ENCODE measurements at places on chromosomes 13 and 19.

- no peak for DNase-seq
Measured at GRCh38 chr13:73168226-73168952, 109.6 kb downstream of the KLF5 start.

DNA sequence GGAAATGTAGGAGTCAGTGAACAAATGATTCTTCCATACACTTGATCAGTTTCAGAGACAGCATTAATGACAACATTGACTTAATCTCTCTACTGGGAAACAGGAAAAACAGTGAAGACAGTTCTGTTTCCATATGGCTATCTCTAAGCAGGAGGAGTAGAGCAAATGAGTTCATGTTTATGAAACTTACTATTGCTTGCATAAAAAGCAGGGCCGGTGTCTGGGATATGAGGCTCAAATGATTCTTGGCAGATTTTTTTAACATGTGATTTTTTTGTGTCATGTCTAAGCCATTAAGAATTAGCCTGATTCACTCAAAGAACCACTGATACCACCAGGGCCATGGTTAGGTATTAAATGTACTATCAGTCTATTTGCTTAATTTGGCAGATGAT is 141.9 kb downstream of the SLC7A1 start:
- DNase-seq = no peak

DNA sequence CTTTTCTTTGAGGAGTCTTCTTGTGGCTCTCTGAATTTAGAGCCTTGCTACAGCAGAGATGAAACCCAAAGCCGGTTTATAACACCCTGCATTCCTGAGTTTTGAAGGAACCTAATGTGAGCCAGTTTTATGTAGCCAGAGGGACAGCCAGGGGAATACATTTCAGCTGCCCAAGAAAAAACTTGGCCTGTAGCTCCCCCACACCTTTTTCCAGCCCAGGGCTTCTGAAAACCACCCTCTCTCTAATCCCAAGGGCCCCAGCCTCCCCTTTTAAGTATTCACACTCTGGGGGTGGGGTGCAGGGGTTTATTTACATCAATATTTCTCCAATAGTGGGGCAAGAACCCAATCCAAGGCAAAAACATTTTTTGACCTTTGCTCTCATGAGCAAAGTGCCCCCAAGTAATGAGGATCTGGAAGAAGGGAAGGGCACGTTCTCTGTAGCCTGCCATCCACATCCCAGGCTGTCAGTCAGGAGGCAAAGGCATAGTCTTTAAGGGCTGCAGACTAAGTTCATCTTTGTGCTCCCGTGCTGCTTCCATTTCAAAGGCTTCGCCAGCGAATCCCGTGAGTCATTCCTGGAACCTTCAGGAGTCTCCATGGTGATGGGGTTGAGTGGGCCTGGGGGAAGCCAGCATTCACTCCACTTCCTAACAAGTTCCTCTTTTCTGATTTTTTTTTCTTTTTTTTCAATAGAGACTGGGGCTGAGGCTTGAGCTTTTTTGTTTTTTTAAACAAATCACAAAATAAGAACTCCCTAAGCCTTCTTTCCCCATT is 33.2 kb upstream of the MEDAG start:
- DNase-seq = peak; percentile 51

- DNase-seq = no peak
Measured at GRCh38 chr13:58048670-58049069, 417.1 kb downstream of the PCDH17 start.

DNA sequence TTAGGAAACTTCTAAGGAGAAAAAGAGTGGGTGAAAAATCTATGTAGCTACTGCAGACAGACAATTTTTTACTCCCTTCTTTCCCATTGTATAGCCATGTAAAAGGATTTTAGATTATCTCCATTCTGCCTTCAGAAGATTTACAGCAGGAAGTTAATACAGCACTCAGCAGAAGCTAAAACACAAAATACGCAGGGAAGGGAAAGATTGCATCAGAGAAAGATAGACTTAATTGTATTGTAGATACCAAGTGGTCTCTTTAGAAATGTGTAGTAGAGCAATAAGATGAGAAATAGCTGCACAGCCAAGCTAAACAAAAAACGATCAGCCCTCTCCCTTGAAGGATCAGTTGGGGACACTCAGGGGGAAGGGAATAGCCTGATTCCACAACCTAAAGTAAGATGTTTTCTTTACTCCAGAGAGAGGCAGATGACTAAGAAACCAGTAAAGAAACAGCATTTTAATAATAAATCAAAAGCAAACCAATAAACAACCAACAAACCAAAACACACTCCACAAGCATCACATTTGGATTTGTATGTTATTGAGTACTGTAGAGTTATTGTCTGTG is 236.7 kb upstream of the SLITRK1 start:
- no peak for DNase-seq

DNA sequence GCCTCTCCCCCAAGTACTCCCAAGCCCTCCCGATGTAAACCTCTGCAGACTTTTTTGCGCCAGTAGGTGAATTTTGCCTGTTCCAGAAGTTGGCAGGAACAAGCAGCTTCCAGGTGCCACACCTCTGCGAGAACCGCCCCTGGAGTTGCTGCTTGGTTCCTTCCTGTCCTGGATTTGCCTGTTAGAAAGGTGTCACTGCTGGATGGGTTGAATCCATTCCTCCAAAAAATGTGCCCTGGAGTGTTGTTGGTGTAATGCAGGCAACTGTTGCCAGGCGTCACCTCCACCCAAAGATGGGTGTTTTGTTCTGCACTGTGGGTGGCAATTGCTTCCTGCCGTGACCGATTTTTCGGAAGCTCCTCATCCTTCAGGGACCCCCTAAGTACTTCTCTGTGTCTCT is 5.7 kb downstream of the PGPEP1 start:
- DNase-seq = peak; percentile 31

- no peak for DNase-seq
Measured at GRCh38 chr19:33688171-33688992, 66.6 kb downstream of the CHST8 start.

DNA sequence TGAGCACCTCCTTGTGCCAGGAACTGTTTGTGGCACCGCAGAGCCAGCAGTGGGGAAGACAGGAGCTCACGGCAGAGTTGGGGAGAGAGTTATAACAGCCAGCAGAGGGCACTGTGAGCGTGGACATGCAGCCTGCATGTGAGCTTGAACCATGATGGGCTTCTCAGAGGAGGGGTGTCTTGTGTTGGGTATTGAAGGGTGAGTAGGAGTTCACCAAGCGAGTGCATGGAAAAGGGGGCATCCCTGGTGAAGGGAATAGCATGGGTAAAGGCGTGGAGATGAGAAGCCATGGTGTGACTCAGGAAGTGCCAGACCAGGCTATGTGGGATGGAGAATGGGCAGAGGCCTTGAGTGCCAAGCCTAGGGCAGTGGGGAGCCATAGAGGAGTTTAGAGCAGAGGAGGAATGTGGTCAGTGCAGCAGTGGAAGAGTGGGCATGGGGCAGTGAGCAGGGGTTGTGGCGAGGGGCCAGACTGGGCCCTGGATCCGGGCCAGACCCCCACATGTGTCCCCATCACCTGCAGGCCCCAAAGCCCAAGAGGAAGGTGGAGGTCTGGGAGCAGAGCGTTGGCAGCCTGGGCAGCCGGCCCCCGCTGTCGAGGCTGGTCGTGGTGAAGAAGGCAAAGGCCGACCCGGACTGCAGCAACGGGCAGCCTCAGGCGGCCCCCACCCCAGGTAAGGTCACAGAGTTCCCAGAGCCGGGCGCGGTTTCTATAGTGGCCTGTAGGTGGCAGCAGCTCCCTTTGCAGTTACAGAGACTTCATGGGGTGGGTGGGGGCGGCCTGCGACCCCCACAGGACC is 11.8 kb upstream of the SHD start:
- peak; percentile 88 for DNase-seq

- peak; percentile 34 for DNase-seq
Measured at GRCh38 chr19:11191273-11191755, 6.0 kb downstream of the KANK2 start.

Measured in WTC11 (cell line).